ENCODE measurements at places on chromosomes 1 and 21.

GRCh38 chr1:39359028-39359570 is 132.3 kb upstream of the BMP8A start:
- DNase-seq, result no peak

DNA sequence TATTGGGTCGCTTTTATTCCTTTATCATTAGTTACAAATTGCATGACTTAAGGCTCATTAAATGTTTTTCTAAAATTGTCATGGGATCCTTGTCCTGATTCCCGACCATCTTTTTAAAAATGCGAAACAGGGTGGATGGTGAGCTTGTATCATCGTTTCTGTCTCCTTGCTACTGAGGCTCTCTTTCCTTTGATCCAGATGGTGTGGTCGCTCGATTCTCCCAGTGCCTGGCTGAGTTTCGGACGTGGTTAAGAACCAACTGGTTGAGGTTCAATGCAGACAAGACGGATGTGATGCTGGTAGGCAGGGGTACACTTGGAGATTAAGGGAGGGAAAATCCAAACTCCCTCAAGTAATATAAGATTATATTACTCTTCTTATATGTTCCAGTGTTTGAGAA is 1.2 kb downstream of the MIER1 start:
- no peak for DNase-seq

GRCh38 chr1:59477286-59477685 is 180.4 kb downstream of the FGGY start:
- no peak for DNase-seq

- no peak for DNase-seq
Observed at GRCh38 chr1:109531380-109531779, 8.3 kb upstream of the GPR61 start.

DNA sequence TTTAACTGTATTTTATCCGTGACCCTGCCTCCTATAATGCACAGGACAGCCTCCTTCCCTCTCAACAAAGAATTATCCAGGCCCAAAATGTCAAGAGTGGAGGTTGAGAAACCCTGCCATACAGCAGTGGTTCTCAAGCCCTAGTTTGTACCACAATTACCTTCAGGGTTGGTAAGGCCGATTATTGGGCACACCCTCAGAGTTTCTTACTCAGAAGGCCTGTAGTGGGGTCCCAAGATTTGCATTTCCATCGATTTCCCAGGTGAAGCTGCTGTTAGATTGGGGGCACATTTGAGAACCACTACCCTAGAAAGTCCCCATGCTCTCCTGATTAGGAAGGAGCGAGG is 400 bp upstream of the PGBD2 start:
- no peak for DNase-seq

- DNase-seq, result no peak
Observed at GRCh38 chr1:41537788-41538351, 53.4 kb upstream of the EDN2 start.

DNA sequence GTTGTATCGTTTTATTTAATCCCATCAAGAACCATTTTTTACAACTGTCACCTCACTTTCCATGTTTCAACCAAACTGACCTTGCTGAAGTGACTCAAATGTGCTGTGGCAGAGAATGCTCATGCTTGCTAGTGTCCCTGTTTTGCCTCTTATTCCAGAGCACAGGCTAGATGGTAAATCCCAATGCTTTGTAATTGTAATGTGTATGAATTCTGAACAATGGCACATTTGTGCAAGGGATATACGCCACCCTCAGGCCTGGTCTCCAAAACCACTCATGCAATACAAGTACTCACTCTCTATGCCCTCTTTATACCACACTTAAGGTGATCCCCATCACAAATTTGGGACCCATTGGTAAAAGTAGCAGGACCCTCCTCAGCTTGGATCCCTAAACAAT is 313.6 kb downstream of the HHIPL2 start:
- no peak for DNase-seq

- DNase-seq, result no peak
Observed at GRCh38 chr1:228987286-228987685, 252.0 kb downstream of the RHOU start.

GRCh38 chr1:82920418-82921248 is 1078.3 kb downstream of the TTLL7 start:
- no peak for DNase-seq

DNA sequence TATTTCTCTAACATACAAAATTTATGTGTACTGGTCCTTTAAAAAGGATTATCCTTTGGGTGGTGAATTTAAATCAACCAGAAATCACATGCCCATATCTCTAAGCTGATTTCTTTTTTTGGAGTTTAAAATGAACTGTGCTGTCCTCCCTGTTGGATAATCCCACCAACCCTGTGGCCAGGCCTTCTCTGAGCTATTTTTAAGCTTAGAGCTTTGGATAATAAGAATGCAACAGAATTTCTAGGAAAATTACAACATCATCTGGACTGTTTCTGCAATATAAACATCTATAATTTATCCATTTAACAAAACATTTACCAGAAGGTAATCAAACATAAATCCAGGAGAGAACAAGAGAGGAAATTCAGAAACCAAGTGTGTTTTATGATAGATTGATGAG is 88.3 kb downstream of the LRRC40 start:
- no peak for DNase-seq

- no peak for DNase-seq
Observed at GRCh38 chr1:36384542-36385409, 948 bp downstream of the STK40 start.

- DNase-seq, result no peak
Observed at GRCh38 chr21:44377922-44378645, 24.7 kb downstream of the TRPM2 start.

GRCh38 chr1:216140730-216141524 is 282.3 kb downstream of the USH2A start:
- DNase-seq, result no peak

DNA sequence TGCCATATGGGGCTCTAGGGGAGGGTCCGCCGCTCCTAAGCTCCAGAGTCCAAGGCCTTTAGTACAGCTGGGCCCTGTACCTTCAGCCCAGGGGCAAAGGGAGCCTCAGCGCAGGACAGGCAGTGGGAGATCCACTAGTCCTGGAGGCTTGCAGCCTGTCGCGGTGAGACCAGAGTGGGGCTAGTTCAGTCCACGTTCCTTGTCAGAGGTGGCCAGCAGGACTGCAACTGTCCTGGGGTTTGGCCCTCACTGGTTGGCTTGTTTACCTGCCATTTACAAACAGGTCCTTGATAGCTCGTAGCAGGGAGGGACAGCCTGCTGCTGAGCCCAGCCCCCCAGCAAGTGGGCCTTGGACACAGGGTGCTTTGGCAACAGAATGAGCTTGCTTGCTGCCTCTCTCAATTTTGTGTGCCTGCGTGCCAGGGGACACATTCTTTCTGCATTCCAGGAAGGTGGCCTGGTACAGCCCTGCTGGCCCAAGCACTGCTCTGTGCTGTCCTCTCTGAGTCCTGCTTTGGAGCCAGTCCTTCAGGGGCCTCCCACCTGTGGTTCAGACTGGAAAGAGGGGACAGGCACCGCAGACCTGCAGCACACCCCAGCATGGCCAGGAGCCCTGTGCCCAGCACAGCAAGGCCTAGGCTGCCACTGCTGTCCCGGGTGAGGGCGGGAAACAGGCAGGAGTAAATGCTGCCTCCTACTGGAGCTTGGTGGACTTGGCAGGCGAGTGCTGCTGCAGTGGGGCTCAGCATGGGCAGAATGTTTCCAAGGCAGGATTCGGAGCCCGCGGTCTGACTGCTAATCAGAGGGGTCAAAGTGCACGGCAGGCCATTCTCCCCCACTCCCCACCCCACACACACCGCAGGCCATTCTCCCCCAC is 15.2 kb downstream of the H6PD start:
- no peak for DNase-seq

GRCh38 chr1:92845908-92846307 is 14.1 kb downstream of the RPL5 start:
- no peak for DNase-seq

GRCh38 chr1:183025782-183026774 is 2.9 kb downstream of the LAMC1 start:
- no peak for DNase-seq

DNA sequence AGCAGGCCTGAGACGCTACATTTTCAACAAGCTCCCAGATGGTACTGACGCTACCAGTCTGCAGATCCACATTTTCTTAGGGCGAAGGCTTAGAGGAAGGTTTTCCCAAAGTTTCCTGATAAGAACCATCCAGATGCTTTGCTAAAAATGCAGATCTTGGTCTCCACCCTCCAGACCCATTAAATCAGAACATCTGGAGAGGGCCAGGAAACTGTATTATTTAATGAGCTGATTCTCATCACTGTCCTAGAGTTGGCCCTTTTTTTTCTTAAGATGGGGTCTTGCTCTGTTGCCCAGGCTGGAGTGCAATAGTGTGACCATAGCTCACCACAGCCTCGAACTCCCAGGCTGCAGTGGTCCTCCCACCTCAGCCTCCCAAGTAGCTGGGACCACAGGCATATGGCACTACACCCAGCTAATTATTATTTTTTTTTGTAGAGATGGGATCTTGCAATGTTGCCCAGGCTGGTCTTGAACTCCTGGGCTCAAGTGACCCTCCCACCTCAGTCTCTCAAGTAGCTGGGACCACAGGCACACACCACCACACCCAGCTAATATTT is 67.2 kb upstream of the EFHD2 start:
- DNase-seq, result no peak

GRCh38 chr1:23217421-23218115 is at the start of gene HTR1D:
TSS of gene HTR1D (minus strand) at chr1:23217502. CDS start at chr1:23194219, 23,283 bp downstream.
- no peak for DNase-seq

DNA sequence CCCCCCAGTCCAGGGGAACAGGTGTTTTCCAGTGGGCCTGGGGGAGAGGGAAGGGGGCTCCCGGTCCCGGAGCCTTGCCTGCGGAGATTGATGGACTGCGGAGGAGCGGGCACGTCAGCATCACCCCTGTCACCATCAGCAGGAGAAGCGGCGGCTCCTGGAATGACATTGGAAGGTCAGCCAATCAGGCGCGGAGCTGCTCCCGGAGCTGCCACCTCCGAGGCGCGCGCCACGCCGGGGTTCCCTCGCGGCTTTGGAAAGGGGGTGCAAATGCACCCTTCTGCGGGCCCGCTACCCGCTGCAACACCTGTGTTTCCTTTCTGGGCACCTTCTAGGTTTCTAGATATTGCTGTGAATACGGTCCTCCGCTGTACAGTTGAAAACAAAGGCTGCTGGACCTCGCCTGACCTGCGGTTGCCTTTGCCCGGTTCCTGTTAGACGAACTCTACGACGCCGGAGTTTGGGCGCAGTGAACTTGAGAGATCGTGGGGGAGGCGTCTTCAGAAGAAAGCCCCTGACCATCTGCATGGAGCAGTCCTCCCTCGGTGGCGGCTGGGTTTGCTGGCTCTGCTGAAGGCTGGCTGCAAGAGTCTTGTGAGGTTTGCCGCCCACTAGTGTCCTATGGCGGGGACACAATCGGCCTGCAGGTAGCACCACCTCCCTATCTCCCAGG is 5.3 kb downstream of the DSCAM start:
- DNase-seq, result no peak

GRCh38 chr1:156021093-156021428 is 310 bp upstream of the SSR2 start:
- DNase-seq, result no peak

- no peak for DNase-seq
Observed at GRCh38 chr21:43961382-43961909, 50.7 kb upstream of the TRAPPC10 start.

DNA sequence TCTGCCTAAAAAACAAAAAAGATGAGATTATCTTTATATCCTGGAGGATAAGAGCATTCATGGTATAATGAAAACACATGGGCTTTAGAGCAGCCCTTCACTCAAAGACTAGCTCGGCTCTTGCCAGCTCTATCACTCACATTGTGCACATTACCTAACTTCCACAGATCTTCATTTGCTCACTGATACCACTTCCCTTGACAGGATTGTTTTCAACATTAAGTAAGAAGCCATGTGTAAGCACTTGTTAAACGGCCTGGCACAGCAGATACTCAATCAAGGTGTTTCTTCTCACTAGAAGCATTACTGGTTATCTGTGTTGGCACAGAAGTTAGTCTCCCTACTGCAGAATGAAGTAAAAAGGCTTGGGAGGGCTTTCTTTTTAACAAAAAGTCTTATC is 18.7 kb downstream of the LPGAT1 start:
- DNase-seq, result no peak

DNA sequence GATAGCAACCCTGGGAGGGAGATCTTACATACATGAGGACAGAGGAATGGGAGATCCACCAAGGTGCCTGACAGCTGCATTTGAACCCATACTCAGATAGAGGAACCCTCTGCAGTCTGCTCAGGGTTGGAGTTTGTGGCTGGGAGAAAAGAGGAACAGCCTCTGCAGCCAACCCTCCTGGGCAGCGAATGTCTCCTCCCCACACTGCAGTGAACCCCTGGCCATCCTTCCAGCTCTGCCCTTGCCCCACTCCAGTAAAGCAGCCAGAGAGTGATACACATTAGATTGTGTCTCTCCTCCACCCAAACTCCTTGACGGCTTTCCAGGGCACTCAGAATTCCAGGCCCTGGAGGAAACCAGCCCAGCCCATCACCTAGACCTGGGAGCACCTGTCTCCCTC is 137.7 kb downstream of the RUNX1 start:
- no peak for DNase-seq

GRCh38 chr21:41560661-41561158 is 52.8 kb upstream of the TMPRSS2 start:
- no peak for DNase-seq

GRCh38 chr1:94384485-94385265 is 33.5 kb upstream of the ABCD3 start:
- no peak for DNase-seq

DNA sequence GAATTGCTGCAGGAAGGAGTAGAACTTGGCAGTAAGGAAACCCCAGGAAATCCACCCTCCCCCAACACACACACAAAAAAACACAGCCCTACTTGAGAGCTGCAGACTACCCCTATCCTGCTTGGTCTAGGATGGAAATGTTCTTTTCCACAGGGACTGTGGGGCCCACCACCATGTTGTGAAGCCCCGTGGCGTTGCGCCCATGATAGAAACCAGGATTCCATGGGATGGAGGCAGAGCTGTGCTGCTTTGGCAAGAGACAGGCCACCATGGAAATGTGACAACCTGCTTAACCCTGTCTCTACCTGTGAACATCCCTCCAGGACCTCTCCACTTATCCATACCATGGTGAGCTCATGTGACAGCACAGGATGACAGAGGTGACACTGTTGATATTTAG is 121.1 kb upstream of the NGF start:
- DNase-seq, result no peak

- DNase-seq, result no peak
Observed at GRCh38 chr1:201149400-201149799, 4.9 kb downstream of the TMEM9 start.

DNA sequence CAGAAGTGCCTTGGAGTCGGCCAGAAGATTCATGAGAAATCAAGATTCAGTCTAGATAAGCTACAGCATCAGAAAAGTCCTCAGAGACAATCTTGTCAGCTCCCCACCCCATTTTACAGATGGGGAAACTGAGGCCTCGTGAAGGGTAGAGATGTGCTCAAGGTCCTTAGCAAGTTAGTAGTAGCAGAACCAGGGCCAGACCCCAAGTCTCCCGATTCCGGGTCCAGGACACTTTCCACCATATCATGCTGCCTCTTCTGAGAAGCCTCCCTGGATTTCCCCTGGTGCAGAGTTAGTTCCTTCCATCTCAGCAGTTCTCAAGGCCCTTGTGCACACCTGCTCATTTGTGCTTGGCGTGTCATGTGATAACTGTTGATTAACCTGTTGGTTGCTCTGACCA is 91.5 kb upstream of the ACTL8 start:
- DNase-seq, result no peak

GRCh38 chr1:27496604-27497155 is 6.7 kb upstream of the WASF2 start:
- DNase-seq, result no peak

- DNase-seq, result no peak
Observed at GRCh38 chr1:64098846-64099582, 104.4 kb upstream of the UBE2U start.

Data from cortex of kidney (tissue), 1 donor.